Suppressor macrophage treated with lipopolysaccharide for 1 hour (primary cell): ENCODE measurements at places on chromosomes 3 and 15.

- no peak for DNase-seq
These were observed 32.6 kb downstream of the ITGA11 start for GRCh38 chr15:68399096-68400065.

- no peak for DNase-seq
These were observed 857.9 kb upstream of the CADM2 start for GRCh38 chr3:84100861-84101260.

DNA sequence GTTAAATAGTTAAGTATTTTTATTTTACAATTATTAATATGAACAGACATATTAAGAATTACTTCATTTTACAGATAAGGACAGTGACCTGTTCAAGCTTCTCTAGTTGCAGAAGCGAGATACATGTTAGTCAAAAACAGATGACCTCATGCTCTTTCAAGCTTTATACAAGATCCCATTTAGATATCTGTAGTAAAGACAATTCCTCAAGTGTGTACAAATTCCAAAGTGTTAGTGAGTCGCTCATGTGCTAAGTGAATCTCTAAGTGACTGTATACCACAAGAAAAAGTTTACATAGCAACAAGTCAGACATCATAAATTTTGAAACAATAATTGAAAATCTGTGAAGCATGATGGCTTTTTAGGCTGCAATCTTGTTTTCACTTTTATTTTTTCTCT is 293.8 kb downstream of the ROBO1 start:
- DNase-seq = no peak

- DNase-seq = peak; percentile 14
These were observed 1.5 kb downstream of the CCK start for GRCh38 chr3:42264399-42265058.

DNA sequence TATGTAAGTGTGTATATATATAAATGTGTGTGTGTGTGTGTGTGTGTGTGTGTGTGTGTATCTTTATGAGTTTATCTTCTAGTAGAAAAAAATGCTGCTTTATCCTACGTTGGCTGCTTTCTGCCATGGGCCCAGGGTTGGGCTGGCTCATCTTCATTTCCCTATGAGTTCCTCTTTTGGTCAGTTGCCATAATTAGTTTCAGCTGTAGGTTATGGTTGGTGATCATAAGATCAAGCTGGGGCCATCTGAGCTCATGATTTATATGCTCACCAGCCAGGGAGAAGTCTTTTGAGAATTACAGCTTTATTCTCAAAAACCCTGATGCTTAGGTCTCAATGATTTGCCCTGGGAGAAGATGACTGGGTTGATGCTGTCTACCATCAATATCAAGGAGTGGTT is 775.8 kb upstream of the ARPP21 start:
- DNase-seq = no peak

DNA sequence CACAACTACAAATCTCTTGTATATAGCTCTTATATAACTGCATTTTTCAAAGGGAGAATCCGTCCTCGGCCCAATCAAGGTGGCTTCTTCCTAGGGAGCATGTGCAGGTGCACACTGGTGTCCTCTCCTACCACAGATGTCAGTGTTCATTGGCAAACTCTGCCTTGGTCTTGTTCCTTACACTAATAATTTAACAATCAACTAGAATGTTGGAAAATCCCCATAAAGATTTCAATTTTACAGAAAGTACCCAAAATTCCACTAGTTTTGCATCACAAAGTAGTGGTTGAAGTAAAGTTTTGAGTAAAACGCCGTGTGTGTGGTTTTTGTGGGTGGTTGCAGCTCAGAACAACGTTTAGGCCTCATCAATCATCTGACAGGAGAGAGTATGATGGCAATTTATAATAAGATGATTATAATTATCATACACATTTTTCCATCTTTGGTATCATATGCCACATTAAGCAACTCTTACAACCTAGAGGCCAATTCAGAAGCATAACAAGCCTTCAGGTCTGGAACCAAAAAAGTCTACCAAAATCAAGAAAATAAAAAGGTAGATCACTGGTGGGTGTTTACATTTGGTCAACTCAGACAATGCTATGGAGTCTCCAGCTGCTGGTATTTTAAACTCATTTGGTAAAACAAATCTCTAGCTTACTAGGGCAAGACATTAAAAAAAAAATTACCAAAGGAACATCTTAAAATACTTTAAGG is 128.9 kb upstream of the BHLHE40 start:
- DNase-seq = peak; percentile 68

- no peak for DNase-seq
These were observed 104.5 kb upstream of the BFSP2 start for GRCh38 chr3:133295199-133295901.

DNA sequence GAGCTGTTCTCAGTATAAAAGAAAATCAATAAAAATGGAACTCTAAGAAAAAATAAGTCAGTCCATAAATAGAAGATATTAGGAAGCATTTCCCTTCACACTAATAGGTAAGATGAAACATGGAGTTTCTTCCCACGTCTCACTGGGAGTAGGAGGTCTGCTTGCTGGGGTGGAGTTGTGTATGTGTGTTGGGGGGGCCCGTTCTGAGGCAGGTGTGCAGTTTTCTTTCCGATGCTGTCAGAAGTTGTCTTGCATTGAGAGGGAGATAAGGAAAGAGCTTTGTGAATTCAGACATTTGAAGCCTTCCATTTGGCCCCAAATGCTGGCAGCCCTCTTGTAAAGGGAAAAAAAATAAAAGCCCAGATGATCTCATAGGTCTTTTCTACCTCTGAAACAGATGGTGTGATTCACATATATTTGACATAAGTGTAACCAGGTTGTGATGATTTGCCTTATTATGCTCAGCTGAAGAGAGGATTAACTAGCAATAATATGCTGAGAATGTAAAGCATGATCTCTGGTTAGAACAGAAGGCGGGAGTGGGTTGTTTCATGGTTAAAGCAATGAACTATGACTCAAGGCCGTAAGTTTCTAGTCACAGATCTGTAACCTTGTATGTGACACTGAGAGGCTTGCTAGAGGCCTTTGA is 8.8 kb downstream of the RASGRP1 start:
- no peak for DNase-seq

GRCh38 chr15:80620931-80621330 is 74.2 kb upstream of the ABHD17C start:
- DNase-seq = no peak

DNA sequence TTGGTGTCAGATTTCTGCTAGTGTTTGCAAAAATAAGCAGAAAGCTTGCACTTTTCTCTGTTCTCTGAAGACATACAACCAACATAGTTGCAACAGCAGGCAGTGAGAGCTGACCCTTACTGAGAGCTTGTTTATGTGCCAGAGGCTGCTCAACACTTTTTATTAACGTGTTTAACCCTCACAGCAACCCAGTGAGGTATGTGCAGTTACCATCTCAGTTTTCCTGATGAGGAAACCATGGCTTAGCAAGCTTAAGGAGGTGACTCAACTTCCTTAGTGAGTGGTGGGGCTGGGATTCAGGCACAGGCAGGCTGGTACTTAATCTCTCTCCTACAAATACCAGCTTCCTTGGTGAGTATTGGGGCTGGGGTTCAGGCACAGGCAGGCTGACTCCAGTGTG is 158.1 kb upstream of the CTDSPL start:
- peak; percentile 39 for DNase-seq

GRCh38 chr3:64331605-64332004 is 106.3 kb upstream of the PRICKLE2 start:
- no peak for DNase-seq

- no peak for DNase-seq
These were observed 5.5 kb downstream of the BMF start for GRCh38 chr15:40102897-40103858.

- DNase-seq = peak; percentile 60
These were observed 23.3 kb upstream of the C15orf39 start for GRCh38 chr15:75178171-75178937.

GRCh38 chr15:66740802-66741201 is 38.8 kb downstream of the SMAD6 start:
- DNase-seq = no peak

GRCh38 chr15:27127815-27128570 is 157.0 kb downstream of the GABRG3 start:
- DNase-seq = no peak

- no peak for DNase-seq
These were observed 16.1 kb upstream of the DCBLD2 start for GRCh38 chr3:98917608-98918007.

GRCh38 chr3:29099775-29100174 is 181.1 kb upstream of the RBMS3 start:
- no peak for DNase-seq

GRCh38 chr3:45412763-45413162 is 24.4 kb downstream of the LARS2 start:
- no peak for DNase-seq

- DNase-seq = peak; percentile 87
These were observed 4.4 kb upstream of the SYNM start for GRCh38 chr15:99100245-99101173.

DNA sequence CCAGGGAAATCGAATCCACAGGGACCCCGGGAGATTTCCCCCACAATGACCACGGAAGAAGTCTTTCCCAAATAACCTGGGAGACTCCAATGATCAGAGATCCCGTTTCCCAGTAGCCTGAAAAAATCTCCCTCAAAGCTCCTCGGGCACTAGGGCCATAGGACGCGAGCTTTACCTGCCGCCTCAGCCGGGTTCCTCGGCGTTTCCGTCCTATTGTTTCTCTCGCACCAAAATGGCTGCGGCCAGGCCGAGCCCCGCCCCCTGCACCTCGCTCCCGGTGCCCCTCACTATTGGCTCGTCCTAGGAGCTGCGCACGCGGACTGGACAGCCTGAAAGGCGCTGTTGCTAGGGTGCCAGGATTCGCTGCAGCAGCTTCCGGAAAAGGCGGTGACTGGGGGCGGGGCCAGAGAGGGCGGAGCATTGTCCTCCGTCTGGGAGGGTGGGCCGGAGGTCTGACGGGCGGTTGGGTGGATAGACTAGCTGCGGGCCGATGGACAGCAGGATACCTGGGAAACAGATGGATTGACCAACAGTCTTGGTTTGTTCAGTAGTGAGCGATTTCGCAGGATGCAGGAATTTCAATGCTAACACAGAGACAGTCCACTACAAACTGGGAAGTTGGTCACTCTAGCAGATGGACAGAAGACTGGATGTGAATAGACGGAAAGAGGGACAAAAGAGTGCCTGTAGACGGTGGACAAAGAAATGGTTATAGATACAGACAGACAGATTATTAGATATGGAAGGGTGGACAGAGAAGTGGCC is at the start of gene IP6K2:
TSS of gene IP6K2 (minus strand) at position 240 of the 765 bp plus-strand sequence. CDS start 21,930 bp downstream, outside the sequence.
- peak; percentile 99 for DNase-seq

DNA sequence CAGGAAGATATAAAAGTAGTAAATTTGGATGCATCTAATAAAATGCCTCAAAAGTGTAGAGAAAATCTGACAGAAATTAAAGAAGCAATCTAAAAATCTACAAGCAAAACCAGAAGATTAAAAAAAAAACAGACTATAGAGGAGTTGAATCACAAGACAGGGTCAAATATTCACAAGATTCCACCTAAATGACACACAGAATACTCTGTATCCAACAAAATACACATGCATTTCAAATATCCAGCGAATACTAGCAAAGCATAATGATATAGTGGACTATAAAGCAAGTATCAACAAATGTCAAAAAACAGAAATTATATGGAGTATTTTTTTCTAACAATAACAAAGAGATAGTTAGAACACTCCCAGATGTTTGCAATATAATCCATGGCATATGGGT is 20.5 kb upstream of the ACTC1 start:
- no peak for DNase-seq

DNA sequence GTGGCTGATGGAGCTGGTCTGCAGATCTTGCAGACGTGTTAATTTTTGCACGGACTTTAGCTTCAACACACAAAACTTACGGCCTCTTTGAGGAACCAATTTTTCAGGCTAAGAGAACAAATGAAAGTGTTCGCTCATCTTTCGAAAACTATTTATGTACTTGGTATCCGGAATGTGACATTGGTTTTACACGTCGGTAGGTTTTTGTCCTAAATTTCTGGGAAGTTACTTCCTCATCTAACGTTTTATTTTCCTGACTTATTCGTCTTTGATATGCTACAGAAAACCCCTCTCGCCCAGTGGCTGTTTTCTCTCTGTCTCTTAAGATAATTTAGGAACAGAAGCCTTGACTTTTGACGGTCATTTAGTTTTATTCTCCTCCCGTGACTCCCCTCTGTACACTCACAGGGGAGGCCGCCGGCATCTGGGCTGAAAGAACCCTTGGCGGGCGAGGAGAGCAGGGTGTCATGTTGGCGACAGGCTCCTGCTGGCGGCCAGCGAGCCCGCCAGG is 834 bp upstream of the GREM1 start:
- DNase-seq = peak; percentile 34

GRCh38 chr15:76177491-76178040 is 117.8 kb downstream of the TMEM266 start:
- DNase-seq = no peak

GRCh38 chr3:56753206-56753820 is 48.4 kb downstream of the ARHGEF3 start:
- peak; percentile 80 for DNase-seq
